ENCODE measurements at places on chromosomes 13 and 19.
A peak's percentile ranks its signal among the peaks of the same experiment; 100 is the strongest.

DNA sequence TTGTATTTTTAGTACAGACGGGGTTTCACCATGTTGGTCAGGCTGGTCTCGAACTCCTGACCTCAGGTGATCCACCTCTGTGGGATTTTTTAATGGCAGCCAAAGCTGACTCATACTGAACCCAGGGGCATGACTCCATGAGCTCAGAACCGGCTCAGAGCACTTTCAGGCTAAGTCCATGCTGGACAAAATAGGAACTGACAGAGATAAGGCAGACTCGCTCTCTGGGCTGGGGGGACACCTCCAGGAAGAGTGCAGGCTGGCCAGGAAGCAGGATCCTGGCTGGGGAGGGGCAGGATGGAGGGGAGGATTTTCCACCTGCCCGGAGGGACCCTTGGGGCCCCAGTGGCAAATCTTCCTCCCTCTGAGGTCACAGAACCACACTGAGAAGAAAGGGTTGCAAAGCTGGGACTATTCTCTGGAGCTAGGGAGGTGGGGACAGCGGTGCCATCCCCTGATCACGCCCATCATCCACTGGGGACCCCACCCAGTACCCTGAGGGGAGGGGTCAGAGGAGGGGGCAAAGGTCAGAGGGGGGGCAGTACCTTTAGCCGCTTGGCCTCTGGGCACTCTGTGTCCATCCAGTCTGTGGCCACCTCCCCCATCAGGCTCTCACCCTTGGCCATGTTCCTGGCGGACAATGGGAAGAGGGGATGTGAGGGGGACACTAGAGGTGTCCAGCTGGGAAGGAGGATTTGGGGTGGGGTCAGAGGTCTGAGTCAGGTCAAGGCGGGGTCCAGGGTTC lies 31.1 kb downstream of the NOTCH3 start:
- DNase-seq = no peak

- DNase-seq = no peak
Observed at GRCh38 chr19:55239004-55239403, 10.4 kb upstream of the TMEM86B start.

GRCh38 chr19:11539495-11540365 lies 1.1 kb downstream of the CNN1 start:
- no peak for DNase-seq

DNA sequence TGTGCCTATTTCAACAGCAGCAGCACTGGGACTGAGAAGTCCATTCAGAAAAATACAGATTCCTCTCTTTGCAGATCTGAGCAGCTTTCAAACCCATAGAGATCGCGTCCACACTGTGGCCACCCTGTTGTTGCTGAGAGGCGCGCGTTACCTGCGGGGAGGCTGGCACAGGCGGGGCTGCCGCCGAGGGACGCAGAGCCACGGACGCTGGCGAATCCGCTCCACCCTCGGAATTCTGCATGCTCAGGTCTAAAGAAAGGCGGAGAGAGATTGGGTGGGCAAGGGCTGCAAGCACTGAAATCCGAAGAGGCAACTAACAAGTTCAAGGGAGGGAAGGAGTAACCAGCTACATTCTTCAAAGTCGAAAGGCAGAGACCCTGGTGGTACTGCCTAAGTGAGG lies 63.0 kb downstream of the RFX2 start:
- no peak for DNase-seq

- no peak for DNase-seq
Observed at GRCh38 chr19:2625434-2625833, 77.1 kb downstream of the GNG7 start.

- DNase-seq = no peak
Observed at GRCh38 chr13:49516467-49516866, 20.7 kb downstream of the PHF11 start.

DNA sequence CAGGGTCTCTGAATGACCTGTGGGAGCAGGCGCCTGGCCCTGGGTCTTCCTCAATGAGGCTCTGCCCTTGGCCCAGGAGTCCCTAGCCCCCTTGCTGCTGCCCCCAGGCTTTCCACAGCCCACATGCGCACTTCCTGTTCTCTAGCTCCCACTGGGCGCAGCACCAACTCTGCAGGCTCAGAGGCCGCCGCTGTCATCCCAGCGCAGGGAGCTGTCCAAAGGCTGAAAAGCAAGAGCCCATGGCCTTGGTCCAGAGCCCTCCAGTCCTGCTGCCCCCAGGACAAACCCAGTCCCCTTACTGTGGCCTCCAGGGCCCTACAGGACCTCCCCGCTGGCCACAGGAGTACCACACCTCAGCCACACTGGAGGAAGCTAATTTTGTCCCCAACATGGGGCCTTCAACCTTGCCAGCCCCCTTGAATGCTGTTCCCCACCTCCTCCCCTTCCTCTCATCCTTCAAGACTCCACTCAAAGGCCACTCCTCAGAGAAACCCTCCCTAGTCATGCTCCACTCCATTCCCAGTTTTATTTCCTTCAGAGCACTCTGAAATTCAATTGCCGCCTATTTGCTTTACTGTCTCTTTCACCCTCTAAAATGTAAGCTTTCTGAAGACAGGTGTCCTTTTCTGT lies 8.0 kb upstream of the POU2F2 start:
- DNase-seq = peak; percentile 20

GRCh38 chr19:3692141-3693024 lies 7.9 kb downstream of the PIP5K1C start:
- no peak for DNase-seq

GRCh38 chr19:1374250-1374577 lies 9.5 kb upstream of the NDUFS7 start:
- DNase-seq = no peak

DNA sequence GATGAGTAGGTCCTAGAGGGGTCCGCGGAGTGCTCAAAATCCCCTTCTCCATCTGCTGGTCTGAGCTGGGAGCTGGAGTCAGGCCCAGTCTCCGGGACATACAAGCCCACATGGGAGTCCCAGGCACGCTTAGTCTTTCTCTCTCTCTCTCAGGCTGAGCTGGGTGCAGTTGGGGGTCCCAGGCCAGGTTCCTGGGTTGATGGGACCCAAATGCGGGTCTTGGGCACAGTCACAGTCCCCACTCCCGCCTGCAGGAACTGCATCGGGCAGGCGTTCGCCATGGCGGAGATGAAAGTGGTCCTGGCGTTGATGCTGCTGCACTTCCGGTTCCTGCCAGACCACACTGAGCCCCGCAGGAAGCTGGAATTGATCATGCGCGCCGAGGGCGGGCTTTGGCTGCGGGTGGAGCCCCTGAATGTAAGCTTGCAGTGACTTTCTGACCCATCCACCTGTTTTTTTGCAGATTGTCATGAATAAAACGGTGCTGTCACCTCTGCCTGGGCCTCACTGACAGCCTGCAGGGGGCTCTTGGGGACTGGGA lies 23.8 kb downstream of the CYP4F12 start:
- DNase-seq = no peak

- no peak for DNase-seq
Observed at GRCh38 chr13:38417727-38418126, 68.1 kb downstream of the UFM1 start.

DNA sequence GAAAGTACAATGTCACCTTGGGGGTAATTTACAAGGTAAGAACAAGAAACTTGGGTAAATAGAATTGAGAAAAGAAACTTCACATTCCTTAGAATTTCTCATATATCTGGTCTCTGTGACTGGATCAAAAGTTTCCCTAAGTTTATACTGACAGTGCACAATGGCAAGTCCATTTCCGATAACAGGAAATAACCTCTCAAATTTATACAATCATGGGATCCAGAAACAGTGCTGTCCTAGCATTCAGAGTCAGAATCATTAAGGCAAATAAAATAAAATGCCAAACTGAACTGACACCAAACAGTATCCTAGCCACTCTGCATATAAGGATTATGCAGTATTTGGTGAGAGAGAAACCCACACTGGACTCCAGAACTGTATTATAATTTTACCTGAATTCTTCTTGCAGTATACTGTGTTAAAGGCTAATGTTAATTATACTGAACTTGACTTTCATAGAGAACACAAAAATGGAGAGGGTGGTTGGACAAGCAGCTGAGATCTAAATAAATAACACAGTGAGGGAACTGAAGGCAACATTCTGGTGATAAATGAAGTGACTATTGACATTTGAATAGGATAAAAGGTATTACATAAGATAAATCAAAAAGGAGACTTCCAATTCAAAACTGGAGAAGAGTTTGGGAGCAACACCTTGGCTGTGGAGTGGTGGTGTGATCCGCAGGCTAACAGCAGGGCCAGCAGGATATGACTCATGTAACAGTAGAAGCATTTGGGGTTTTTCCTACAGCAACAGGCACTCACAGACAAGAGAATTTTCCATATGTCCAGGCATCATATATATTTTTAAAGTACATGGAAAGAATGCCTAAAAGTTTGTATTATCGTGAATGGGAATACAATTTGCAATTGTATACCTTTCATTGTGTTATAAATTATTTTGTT lies 932.5 kb upstream of the MIR17HG start:
- DNase-seq = no peak

GRCh38 chr19:37983153-37983552 lies 76.1 kb downstream of the SIPA1L3 start:
- DNase-seq = no peak

GRCh38 chr13:95355494-95355893 lies 54.2 kb upstream of the ABCC4 start:
- DNase-seq = no peak

GRCh38 chr13:39804332-39805210 lies 149.1 kb downstream of the COG6 start:
- no peak for DNase-seq

DNA sequence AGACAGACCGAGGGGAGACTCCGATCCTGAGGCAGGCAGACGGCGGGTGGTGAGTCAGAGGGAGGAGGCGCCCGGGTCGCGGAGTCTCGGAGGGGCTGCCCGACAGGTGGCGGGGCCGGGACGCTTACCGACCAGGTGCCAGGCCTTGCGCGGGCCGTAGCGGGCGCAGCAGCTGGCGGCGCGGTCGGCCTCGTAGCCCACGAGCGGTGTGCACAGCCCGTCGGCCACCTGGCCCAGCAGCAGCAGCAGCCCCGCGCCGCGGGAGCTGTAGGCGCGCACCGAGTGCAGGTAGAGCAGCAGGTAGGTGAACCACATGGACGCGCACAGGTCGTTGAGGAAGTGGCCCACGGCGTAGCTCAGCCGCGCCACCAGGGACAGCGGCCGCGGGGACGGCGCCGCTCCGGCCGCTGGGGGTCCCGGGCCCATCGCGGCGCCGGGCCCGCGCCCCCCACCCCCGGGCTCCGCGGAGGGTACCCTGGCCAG lies 367 bp downstream of the MFSD12 start:
- DNase-seq = peak; percentile 28

DNA sequence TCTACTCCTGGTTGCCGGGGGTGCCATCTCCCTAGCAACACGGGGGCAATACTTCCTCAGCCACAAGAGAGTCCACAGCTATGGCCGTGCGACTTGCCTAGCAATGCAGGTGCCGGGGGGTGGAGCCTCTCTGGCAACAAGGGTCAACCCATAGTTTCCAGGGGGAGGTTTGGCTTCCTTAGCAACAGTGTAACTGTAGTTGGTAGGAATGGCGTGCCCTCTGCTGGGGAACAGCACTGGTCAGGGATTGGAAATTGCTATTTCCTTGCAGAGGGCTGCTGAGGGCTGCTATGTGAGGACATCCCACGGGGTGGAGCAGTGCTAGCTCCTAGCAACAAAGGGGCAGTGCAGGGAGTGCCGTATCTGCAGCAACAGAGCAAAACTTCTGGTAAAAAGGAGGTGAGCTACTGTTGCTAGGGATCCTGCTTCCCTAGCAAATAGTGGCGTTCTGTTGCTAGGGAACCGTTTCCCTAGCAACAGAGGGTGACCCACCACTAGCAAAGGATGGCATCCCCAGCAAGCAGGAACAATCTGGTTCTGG lies 7.0 kb upstream of the TMC4 start:
- DNase-seq = peak; percentile 16

GRCh38 chr13:75222031-75222430 lies 259.9 kb downstream of the TBC1D4 start:
- DNase-seq = no peak
